ENCODE measurements at places on chromosomes 4 and X.

- no peak for DNase-seq
Measured at GRCh38 chr4:6804082-6804752, 21.7 kb downstream of the KIAA0232 start.

- DNase-seq = peak; percentile 75
Measured at GRCh38 chrX:119690921-119691716, 1.8 kb downstream of the SEPTIN6 start.

DNA sequence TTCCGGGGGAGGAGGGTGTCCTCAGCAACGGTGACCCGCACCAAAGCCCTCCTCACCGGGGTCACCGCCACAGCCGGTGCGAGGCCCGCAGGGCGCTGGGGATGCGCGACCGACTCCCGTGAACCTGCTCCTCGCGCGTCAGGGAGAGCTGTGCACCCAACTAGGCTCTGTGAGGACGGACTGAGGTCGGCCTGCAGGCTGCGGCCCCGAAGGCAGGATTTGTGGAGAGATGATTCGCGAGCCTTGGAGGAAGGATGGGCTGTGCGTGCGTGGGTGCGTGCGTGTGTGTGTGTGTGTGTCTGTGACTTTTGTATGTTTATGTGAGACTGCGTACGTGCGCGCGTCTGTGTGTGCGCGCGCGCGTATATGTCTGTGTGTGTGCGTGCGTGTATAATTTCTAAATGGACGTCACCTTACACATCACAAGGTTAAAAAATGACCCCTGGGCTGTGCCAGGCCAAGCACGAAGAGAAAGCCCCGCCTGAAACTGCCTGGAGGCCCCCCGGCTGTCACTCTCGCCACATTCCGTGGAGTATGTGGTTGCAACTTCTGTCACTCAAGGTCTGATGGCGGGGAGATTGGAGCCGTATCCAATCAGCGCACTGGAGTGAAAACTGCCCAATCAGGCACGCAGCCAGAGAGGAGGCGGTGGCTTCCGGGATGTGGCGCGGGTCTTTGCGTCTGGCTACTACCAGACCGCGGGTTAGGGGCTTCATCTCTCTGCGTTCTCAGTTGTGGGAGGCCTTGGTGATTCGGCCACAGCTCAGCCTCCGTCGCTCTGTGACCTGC is at the start of gene ZNF141:
Gene ZNF141 (plus strand): TSS at position 672 of the 789 bp plus-strand sequence. CDS start 170 bp downstream, outside the sequence.
- DNase-seq = peak; percentile 98

DNA sequence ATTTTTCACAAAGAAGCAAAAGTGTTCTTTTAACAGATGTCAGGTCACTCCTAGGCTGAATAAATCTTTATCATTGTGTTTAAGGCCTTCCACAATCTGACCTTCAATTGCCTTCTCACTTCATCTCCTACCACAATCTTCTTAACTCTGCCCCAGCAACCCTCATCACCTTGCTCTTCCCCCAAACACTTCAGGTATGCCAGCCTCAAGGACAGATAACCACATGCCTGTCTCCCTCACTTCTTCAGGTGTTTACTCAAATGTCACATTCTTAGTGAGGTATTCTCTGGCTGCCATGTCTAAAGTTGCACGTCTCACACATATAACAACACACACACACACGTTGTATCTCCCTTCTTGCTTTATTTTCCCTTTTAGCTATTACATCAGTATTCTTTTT is 146.5 kb downstream of the ANKRD50 start:
- no peak for DNase-seq

DNA sequence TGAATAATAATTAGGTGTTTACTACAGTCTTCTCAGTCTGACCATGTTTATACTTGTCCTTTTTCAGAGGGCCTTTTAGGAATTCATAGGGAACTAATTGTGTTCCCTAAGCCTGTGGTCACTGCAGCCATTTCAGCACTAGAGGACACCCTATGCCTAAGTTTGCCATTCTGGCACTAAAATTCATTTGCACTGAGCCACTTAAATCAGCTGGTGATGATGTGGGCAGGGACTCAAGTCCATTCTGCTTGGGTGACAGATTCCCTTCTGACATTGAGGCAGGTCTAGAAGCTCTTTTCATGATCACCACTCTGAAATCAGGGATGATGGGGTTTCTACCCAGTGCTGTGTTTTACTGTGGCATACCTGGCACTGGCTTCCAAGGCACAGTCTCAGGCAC is 1178.9 kb upstream of the DIAPH2 start:
- no peak for DNase-seq

- DNase-seq = no peak
Measured at GRCh38 chr4:9808077-9808476, 26.6 kb downstream of the DRD5 start.

- DNase-seq = no peak
Measured at GRCh38 chr4:4582653-4583052, 40.8 kb upstream of the STX18 start.

GRCh38 chr4:58760100-58760499 is 1649.9 kb upstream of the IGFBP7 start:
- no peak for DNase-seq

DNA sequence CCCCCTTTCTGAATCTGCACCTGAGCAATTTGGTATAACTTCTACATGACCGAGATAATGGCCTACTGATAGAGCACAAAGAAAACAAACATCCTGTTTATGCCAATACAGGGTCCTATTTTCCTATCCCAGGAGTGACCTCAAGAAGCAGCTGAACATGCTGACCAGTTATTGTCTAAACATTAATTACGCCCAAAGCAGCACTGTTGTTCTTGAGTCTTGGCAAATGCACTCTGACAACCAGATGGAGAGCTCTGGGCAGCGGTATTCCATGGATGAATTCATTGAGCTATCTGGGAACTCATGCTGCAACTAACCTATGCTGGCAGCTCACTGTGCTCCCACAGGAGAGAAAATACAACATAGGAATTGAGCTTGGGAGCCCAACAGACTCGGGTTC is 52.6 kb downstream of the PCYT1B start:
- DNase-seq = no peak

- peak; percentile 76 for DNase-seq
Measured at GRCh38 chr4:142463206-142463605, 382.9 kb downstream of the INPP4B start.

GRCh38 chr4:5955201-5955821 is 62.4 kb upstream of the CRMP1 start:
- DNase-seq = no peak

Data from fibroblast of upper back skin (primary cell).